Transverse colon (tissue), 4 donors: ENCODE measurements at places on chromosomes 16 and 17. TPM values are rescaled to one million over a fixed set of nuclear protein-coding genes. Genes with fewer than 3 reads are reported as not detected.

Gene TMEM11
- 35.0 TPM for total RNA-seq

GRCh38 chr16:28038409-28038808 is 25.1 kb downstream of the GSG1L start:
- DNase-seq: no peak

DNA sequence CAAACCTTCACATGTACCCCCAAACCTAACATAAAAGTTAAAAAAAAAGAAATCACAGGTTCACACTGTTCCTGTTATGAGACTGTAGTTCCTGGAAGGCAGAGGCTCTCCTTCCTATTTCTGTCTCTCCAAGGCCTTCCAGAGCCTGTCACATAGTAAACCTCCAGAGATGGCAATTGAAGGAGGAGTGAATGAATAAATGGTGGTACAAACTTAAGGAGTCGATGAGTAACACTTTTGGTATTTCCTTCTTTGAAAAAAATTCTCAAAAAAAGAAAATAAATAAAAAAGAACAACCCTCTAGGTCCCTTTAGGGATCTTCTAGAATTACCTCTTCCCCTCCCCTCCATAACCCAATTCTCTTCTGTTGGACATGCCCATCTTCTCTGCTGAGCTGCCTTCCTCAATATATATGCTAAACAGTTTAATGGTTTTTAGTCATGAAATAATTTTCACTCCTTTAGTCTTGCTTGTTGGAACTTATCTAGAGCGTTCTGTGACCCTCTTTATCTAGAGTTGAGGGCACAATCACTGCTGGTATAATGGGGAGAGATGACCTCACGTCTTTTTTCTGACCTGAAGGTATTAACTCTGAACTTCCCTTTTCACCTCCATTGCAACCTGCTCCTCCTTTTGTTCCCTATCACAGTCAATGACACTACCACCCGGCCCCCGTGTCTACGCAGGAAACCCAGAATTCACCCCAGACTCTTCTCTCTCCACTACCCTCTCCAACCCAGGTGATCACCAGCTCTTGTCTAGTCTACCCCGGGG is 1.7 kb upstream of the TAF15 start:
- no peak for DNase-seq

GRCh38 chr17:7235693-7236665 is 1.7 kb upstream of the DVL2 start:
- no peak for DNase-seq

DNA sequence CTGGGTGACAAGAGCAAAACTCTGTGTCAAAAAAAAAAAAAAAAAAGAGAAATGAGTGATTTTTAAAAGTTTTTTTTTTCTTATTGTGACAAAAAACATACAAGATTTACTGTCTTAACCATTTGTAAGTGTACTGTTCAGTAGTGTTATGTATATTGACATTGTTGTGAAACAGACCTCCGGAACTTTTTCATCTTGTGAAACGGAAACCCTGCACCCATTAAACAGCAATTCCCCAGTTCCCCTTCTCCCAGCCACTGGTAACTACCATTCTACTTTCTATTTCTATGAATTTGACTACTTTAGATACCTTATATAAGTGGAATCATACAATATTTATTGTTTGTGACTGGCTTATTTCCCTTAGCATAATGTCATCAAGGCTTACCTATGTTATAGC is 18.7 kb downstream of the DUS2 start:
- no peak for DNase-seq

- DNase-seq: no peak
These were observed 4.7 kb downstream of the TPPP3 start for GRCh38 chr16:67388591-67388990.

GRCh38 chr17:44176671-44177501 is 6.4 kb downstream of the ASB16 start:
- DNase-seq: no peak

Gene KRT12
- 3.8 TPM for total RNA-seq

Gene DCXR
- total RNA-seq: 87.6 TPM

DNA sequence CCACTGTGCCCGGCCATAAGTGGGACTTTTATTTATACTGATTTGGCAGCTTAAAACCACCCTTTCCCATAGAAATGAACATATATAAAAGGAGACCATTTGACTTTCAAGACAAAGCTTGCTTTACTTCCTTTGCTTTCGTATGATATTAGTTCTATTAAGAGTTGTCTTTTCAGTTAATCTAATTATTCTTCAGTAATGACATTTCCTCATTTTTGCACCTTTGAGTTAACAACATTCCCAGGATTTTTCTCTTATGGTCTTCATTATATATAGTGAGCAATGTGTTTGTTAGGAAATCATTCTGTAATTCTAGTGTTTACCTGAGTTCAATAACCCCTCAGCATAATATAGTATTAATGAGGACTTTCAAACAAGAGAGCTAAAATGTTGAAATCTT is 173.8 kb downstream of the MAP2K6 start:
- DNase-seq: no peak

- no peak for DNase-seq
These were observed 13.3 kb downstream of the GPRC5C start for GRCh38 chr17:74445158-74445557.

- DNase-seq: no peak
These were observed 648 bp upstream of the ERCC4 start for GRCh38 chr16:13919330-13919682.

Gene OR1F1
- total RNA-seq: not detected

Gene KRT36
- total RNA-seq: not detected

DNA sequence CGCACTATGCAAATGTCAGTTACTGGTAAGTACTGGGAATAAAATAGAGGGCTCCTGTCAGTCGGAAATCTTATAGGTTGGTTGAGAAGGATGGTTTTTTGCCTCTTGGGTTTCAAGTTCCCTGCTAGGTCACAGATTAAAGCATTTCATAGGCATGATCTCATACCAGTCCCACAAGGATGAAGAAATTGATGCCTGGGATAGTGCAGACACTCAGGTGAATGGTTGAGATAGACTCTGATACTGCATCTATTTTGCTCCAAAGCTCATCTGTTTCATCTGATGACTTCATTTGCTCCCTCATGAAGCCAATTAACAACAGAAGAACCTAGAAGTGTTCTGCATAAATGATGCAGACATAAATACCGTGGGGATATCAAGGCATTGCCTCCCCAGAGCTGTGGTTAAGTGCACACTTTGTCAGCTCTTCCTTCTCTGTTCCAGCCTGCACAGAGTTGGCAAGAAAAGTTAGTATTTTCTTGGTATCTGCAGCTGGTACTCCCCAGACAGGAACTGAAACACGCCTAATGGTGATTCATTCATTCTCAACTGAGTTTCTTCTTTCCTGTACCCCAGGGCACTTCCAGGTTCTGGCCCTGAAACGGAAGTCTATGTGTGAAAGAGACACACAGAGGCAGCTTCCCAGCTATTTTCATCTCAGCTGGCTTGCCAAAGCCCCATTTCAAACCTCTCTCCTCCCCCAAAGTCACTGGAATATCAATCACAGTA is 418.3 kb upstream of the SALL1 start:
- DNase-seq: no peak

- no peak for DNase-seq
These were observed 271.3 kb upstream of the CPHXL start for GRCh38 chr16:75997606-75998005.

DNA sequence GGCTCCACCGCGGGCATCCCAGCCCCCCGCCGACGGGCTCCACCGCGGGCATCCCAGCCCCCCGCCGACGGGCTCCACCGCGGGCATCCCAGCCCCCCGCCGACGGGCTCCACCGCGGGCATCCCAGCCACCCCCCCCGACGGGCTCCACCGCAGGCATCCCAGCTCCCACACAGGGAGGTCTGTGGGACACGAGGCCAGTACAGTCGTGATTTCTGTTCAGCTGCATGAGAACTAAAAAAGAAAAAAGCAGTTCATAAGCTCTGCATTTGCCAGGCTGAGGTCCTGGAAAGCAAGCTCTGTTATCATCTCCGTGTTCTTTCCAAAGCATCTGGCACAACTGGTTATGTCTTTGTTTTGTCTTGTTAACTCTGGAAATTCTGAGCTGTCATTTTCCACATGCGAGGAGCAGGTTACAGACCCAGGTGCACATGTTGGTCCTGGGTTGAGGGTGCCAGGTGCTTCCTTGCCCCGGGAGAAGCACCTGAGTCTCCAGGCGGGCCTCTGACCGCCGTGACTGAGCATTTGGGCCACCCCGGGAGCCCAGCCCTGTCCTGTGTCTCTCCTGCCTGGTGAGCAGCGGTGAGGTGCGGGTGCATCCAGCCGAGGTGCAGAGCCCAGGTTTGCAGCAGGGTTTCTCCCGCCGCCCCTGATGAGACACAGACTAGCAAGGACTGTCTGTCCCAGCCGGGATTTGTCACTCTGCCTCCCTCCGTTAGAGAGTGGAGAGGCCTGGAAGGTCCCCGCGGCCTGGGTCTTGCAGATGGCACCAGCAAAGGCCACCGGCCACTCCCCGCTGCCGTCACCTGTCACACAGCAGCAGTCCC is 9.9 kb upstream of the WFIKKN1 start:
- no peak for DNase-seq

DNA sequence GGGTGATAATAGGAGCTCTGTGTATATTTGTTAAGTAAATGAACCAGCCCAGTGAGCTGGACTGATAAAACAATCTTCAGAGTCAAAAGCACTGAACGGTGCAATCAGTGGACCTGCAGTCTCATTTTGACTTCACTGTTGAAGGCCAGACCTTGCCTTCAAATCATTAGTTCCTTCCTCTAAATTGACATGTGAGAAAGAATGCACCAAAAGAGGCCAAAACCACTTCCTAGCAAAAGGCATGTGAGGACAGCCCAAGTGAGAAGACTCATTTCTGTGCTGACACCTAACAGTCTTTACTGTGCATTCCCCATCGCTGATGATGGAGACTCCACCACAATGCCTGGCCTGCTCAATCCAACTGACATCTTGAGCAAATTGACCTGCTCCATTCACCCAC is 10.6 kb downstream of the GTF3C1 start:
- no peak for DNase-seq

- no peak for DNase-seq
These were observed 218.3 kb downstream of the CDH13 start for GRCh38 chr16:82845116-82845515.

DNA sequence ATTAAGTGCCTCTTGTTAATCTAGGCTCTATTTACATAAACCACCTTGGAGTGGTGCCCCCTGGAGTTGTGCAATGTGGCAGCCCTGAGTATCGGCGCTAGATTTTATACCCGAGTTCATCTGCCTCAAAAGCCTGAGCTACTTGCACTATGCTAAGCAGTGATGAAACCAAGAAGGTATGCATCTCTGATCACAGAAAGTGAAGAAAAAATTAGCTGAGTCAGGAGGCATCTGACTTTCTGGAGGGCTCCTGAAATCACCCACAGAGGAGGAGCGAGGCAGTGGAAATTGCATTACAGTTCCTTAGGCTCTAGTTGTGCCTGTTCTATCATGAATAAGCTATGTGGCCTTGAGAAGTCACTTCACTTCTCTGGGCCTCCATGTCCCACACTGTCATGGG is 80.3 kb upstream of the PSMD7 start:
- no peak for DNase-seq

DNA sequence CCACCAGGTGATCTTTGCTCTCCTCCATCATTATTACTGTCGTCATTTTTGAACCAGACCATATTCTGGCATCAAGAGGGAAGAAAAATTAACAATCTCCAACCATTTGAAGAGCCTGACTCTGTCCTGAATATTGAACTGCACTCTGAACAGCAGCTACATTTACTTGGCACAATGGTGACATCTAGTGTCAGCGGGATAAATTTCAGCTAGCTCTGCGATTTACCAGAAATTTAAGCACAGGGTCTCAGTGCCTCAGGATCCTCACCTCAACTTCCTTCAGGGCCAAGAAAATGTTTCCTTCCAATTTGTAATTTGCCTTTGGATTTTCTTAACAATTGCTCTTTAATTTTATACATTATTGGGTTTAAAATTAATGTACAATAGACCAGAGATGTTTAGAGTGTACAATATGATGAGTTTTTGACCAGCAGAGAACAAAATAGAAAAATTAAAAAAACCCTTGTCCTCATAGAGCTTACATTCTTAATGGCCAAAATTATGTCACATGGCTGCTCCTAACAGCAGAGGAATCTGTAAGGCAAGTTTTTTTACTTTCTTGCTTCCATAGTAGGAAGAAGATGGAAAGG is 10.7 kb upstream of the ZNF19 start:
- DNase-seq: peak; percentile 26

DNA sequence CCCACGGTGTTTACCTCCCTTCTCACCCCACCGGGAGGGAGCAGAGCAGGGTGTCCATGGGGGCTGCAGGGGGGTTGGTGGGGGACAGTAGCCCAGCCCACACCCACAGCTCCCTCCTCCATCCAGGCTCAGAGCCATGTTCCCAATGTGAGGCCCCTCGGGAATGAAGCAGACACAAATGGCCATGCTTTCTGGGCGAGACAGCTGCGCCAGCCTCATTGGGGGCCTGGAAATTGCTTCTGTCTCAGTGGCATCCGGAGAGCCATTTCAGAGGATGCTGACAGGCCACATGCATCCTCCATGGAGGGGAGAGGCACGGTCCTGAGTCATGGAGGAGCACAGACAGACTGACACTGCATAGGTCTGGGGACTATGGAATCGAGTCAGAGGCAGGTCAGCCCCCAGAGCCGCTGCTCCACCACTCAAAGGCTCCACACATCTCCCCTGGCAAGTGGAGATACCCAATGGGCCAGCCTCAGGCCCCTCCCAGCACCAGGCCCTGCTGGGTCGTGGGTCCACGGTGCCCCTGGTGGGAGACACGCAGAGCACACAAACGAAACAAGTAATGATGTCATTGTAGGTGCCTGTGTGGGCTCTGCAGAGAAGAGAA is 59.6 kb upstream of the ENPP7 start:
- no peak for DNase-seq

Gene TMEM235
- not detected for total RNA-seq

GRCh38 chr16:61555718-61556441 is 480.4 kb downstream of the CDH8 start:
- DNase-seq: no peak

GRCh38 chr17:34366010-34366409 is 3.0 kb upstream of the CCL1 start:
- DNase-seq: no peak

Gene ZNF75A
- 12.3 TPM for total RNA-seq

- no peak for DNase-seq
These were observed 7.5 kb upstream of the KREMEN2 start for GRCh38 chr16:2956579-2956956.

Gene CACNG5
- total RNA-seq: 0.32 TPM

DNA sequence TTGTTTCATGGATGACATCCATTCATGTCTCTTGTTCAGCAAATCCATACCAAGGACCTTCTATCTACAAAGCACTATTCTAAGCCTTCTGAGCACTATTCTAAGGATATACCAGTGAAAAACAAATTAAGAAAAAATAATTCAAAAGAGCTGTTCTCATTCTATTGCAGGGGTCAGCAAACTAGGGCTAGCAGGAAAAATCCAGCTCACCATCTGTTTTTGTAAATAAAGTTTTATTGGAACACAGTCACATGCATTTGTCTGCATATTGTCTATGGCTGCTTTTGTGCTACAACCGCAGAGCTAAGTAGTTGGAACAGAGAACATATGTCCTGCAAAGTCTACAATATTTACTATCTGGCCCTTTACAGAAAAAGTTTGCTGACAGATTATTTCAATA is 222.7 kb upstream of the DYNLRB2 start:
- no peak for DNase-seq

DNA sequence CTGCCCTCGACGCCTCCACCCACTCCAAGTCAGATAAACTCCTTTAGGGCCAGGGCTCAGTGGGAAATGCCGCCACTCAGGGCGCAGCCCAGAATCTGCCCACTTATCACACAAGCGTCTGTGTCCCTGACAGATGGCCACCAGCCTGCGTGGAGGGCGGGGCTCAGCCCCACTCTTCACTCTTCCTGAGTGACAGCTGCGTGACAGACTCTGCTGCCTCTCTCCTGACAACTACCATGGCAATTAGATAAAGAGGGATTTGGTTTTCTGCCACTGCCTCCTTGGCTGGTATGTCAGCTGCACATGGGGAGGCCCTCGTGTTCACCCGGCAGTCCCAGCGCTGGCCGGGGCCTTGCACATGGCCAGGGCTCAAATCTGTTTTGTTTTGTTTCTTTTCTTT is 96.2 kb downstream of the RTN4RL1 start:
- no peak for DNase-seq
